ENCODE measurements at places on chromosomes 6 and 20.

GRCh38 chr6:166456395-166457156, 73.8 kb upstream of the MPC1 start:
- no peak for DNase-seq

- DNase-seq = peak; percentile 44
Observed at GRCh38 chr20:34979366-34980153, 23.9 kb downstream of the MYH7B start.

DNA sequence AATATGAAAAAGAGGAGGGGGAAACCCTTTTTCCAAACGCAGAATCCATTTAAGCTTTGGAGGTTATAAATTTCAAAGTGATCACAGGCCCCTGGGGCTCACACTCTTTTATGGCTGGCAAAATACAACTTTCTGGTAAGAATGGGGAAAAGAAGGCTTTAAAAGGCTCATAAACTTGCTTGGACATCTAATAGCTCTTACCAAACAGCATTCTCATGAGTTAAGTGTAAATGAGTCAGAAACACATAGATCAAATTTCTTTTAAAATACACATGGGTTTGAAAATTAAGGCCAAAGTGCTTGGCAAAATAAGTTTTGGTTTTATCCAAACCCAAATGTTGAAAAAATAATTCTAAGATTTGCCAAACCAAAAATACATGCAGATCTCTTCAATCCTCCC, 154.6 kb downstream of the SOBP start:
- DNase-seq = no peak

DNA sequence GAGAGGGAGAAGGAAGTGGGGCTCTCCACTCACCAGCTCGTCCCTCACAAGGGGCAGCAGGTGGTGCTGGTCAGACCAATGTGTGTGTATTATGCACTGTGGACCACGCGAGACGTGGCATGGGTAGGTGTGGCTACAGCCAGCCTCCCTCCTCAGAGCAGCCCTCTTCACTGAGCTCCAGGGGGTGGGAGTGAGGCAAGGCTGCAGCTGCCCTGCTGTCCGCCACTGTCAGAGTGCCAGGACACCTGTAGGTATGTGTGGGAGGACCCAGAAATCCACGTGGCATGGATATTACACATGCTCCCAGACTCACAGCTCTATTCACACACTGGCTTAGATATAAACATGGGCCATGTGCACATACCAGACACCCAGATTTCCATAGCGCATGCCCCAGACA, 90.3 kb downstream of the VEGFA start:
- no peak for DNase-seq

DNA sequence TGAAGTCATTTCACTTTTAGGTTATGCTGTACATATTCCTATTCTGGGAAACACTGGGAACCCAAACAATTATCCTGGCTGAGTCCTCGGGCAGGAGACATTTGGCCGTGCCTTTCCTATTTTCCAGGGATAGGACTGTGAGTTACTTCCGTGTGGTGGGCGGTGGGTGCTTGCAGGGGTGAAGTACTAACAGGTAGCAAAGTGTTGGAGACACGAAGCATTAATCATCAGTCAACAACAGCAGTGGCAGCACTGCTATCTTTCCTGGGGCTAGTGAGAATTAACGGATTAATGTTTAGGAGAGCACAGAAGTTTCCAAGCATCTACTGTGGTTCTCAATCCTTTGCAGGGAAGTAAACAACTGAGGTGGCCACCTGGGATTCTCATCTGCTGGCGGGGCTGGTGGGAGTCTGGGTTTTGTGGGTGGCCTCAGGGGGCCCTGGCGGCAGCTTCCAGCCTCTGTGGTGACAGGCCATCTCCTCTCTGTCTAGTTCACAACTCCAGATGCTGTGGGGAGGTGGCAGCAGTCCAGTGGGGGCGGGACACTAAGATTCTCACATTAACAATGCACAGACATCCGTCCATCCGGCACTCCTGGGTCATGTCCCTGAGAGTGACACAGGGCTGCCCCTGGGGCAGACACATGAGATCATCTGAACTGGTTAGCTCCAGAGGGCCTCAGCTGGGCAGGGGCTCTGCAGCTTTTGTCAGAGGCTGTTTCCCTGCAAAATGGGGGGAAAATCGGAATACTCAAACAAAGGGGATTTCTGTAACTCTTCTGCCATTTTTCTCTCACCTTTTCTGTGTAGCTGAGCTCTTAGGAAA, 90.9 kb downstream of the GJA10 start:
- no peak for DNase-seq

DNA sequence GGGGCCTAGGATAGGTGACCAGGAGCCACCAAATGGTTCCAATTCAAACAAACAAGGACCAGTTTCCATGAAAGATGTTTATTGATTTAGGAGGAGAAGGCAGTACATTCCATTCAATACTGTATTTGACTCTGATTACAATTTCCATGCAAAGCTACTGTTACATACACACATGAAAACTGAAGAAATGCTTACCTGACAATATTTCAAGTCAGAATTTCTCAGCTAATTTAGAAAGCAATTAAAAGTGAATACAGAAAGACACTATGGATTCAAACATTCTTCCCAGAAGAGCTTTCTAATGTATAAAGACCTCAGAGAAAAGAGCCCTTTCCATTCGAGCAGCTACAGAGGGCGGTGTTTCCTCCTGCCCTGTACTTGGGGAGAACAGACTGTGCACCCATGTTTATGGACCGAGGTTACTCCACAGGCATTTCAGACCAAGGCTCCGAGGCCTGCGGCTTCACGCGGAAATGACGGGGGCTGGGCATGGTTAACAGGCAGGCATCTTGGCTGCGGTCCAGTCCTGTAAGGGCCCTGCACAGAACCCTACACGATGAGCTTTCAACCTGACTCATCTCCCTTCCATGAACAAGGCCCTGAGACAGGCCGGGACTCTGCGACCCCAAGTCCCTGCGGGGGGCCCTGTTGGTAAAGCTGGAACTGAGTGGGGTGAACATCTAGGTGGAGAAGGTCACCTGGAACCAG, 25.7 kb upstream of the TCFL5 start:
- peak; percentile 96 for DNase-seq

DNA sequence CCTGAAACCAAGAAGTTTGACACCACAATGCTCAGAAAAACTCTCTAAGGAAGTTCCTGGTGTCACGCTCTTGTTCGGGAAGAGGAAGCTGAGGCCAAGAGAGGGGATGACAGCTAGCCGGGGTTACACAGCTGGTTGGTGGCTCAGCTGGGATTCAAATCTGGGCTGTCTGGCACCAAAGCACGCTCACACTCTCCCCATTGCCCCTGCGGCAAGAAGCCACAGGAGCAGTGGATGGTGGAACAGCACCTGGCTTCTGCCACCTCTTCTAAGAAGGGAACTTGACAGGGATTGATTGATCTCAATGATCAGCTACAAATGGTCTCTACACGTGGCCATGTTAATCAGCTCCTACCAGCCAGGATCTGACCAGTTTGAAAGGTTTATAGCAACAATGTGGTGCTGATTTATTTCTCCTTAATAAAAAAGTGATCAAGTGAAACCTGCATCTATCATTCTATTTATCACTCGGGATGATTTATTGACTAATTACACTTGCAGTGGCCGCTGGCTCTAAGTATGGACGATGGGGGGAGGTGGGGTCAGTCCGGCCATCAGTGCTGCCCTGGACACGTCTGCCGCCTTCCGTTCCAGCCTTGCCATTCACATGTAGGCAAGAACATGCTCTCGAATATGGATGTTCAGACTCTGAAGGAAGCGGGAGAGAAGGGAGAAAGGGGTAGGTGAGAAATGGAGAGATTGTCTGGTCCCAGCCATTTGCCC, 71.9 kb upstream of the TOP1 start:
- no peak for DNase-seq

DNA sequence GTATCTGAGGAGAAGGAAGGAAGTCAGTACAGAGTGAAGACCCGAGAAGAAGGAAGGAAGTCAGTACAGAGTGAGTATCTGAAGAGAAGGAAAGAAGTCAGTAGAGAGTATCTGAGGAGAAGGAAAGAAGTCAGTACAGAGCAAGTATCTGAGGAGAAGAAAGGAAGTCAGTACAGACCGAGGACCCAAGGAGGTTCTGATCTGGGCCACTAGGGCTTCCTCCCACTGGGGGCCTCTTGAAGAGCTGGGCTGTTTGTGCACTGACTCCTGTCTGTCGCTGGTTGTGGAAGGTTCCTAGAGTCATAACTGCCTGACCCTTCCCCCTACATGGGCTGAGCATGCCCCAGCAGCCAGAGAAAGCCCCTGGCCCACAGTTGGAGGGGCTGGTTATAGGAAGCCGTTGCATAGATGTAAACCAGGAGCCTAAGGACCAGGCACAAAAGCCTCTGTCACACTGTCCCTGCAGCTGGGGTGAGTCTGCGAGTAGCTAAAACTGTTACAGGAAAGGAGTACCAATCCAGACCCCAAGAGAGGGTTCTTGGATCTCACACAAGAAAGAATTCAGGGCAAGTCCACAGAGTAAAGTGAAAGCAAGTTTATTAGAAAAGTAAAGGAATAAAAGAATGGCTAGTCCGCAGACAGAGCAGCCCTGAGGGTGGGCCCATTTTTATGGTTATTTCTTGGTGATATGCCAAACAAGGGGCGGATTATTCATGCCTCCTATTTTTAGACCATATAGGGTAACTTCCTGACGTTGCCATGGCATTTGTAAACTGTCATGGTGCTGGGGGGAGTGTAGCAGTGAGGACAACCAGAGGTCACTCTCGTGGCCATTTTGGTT, 395.9 kb downstream of the PREX1 start:
- no peak for DNase-seq

DNA sequence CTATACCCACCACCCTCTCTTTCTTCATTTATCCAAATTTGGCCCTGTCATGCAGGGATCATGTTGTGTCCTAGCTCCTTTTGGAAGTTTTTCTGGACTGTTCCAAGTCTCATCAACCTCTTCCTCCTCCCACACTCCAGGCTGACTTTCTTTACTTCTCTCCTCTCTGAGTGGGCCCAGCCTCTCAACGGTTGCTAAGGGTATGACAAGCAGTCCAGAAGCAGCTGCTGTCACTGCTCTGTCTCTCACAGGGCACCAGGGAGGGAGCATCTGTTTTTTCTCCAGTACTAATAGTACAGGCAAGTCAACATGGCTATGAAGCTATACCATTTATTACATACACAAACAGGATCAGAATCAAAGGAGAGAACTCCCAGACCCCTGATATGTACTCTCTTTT, 8.2 kb downstream of the NT5DC1 start:
- DNase-seq = no peak

DNA sequence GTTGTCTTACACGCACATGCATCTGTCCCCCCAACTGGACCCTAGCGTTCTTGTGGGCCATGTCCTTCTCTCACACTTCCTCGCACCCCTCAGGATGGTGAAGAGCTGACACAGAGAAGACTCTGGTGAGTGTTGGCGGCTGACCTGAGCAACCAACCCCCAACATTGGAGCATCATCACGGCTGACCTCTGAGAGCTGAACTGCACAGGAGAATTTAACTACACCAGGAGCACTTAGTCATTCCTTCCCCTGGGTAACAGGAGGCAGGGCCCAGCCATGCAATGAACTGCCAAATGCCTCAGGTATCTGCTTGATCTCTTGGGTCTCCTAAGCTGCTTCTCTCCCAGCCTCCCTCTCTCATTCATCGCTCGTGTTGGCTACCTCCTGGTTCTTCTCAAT, 88.5 kb downstream of the PSMG4 start:
- DNase-seq = no peak
